Esophagus mucosa (tissue), 1 donor: ENCODE measurements at places on chromosomes 11 and 22.

DNA sequence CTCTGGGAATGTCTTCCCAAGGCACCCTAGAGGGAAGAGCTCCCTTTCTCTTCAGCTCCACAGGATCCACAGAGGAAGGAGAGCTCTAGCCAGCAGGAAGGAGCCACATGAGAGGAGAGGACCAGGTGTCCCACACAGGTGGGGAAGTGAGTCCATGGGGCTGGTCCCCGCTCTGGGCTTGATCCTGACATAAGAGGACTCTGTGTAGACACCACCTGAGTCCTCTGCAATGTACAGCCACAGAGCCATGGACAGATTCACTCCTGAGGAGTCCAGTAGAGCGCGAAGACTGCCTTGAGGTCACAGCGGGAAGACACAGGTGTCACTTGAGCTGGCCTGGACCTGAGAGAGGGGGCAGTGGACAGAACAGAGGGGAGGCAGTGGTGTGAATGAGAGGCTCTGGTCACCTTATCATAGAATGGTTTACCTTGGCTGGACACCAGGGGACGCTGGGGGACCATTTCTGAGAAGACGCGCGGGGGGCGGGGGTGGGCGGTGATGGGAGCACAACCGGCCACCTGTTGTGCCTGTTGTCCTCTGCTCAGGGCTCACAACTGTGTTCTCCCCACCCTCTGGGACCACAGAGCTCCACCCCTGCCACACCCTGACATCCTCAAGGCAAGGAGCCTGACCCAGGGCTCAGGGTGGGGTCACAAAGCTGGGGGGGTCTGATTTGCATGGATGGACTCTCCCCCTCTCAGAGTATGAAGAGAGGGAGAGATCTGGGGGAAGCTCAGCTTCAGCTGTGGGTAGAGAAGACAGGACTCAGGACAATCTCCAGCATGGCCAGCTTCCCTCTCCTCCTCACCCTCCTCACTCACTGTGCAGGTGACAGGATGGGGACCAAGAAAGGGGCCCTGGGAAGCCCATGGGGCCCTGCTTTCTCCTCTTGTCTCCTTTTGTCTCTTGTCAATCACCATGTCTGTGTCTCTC is 128.2 kb downstream of the ZNF280B start:
- peak; percentile 68 for ATAC-seq

DNA sequence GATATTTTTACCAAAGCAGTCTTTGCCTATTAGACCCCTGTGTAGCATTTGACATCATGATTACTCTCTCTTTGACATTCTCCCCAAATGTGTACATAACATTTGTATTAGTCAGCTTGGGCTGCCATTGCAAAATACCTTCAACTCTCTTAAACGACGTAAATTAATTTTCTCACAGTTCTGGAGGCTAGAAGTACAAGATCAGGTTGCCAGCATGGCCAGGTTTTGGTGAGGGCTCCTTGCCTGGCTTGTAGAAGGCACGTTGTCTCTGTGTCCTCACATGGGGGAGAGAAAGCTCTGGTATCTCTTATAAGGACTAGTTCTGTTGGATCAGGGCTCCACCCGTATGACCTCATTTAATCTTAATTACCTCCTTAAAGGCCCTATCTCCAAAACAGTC is 12.3 kb upstream of the DLAT start:
- no peak for ATAC-seq

DNA sequence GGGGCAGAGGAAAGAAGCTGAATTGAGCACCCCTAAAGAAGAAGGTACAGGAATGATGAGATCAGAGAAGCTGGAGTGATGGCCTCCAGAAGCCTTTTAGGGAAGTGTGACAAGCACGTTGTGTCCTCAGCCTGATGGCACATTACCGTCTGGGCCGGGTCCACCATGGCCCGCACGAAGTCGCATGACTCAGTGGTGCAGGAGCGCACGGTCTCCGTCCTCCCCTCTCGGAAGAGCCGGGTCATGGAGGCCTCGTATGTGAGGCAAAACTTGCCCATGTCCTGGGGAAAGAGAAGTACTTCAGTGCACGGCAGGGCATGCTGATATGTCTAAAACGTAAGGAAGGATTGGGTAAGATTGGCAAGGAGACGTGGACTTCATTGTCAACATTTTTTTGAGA is 11.2 kb upstream of the TESMIN start:
- no peak for ATAC-seq

GRCh38 chr22:45318558-45319323 is 9.0 kb downstream of the FAM118A start:
- no peak for ATAC-seq

- peak; percentile 18 for ATAC-seq
These were observed at the start of gene IRAG1 for GRCh38 chr11:10693509-10694081. IRAG1 (minus strand) TSS chr11:10693755; CDS start chr11:10693602, 153 bp downstream.

- ATAC-seq, result peak; percentile 88
These were observed 8.4 kb downstream of the DAGLA start for GRCh38 chr11:61688365-61689163.

- ATAC-seq, result no peak
These were observed 20.3 kb downstream of the DERL3 start for GRCh38 chr22:23818541-23818940.

DNA sequence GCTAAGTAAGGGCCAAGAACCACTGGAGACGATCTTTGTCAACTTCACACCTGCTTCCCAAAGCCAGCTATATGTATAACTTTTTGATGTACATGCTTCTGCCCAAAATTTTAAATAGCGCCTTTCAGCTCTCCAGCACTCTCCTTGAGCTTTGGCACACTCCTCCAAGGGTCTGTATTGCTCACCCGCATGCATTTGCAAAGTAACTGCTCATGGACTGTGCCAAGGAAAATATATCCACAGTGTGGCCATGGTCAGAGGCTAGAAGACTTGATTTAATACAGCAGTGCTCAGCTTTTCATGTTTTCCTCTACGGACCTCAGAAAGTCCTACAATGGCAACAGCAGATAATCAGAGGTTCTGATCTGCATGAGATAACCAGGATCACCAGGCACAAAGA is 550.1 kb downstream of the SOX6 start:
- no peak for ATAC-seq

- no peak for ATAC-seq
These were observed 32.4 kb downstream of the MCM5 start for GRCh38 chr22:35432228-35432905.

GRCh38 chr11:33315822-33316221 is 58.6 kb downstream of the HIPK3 start:
- no peak for ATAC-seq

- ATAC-seq, result peak; percentile 53
These were observed 10.5 kb downstream of the AASDHPPT start for GRCh38 chr11:106087815-106088435.

GRCh38 chr11:57116654-57117053 is 65.1 kb upstream of the LRRC55 start:
- peak; percentile 66 for ATAC-seq

DNA sequence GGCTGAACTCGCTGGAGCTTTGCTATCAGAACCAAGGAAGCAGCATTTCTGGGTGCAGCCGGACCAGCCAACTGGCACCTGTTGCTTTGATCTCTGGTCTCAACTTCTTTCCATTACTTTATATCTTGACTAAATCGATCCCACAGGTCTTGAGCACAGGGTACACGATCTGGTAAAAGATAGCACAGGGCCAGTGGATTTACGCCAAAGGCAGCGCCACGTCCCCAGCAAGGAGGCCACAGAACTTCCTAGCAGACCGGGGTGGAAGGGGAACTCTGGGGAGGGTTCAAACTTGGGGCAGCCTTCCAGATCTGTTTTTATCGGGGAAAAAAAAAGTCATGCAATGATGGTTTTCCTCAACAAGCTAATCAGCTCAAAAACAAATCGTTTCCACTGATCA is 14.0 kb downstream of the VPS37C start:
- ATAC-seq, result no peak

DNA sequence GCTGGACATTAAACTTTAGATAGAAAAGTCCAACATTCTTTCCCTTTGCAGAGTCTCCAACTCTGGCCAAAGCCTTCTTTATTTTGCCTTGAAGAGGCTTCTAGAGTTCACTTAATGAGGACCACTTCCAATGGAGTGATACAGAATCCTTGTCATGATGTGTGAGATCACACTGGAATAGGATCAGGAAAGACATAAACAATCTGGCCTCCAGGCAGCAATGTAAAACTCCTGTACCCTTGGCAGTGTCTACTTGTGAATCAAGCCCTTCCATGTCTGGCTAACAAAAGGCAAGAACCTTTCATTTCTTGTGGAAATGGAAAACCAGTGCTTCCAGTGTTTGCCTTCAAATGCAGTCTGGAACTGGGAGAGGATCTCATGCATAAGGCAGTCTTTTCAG is 56.5 kb upstream of the FIBIN start:
- ATAC-seq, result no peak

DNA sequence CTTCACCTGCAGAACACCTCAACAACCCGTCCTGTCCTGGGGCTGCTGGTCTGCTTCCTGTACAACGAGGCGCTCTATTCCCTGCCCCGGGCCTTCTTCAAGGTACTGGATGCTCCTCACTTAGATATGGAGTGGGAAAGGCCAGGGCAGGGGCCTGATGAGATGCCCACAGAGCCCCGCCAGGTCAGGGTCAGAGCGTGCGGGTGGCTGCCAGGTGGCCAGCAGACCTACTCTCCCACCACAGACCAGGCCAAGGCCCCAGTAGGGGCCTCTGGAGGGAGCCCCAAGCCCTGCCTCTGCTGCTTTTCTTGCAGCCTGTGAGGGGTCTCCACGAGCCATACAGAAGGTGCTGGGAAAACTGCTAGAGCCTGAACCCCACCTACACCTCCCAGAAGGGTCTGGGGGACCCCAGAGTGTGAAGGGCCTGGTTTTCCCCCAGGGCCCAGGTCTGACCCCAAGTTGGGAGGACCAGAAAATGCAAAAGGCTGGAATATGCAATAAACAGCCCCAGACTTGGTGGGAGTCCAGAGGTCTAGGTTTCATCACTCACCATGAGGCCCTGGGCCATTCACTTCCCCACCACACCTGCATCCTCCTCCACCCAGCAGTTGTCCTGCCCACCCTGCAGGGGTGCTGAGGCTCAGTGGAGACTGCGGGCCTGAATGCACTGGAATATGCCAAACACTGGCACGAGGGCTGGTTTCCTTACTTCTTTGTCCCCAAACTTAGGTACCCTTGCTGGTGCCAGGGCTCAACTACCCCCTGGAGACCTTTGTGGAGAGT is 14.7 kb downstream of the ZDHHC24 start:
- ATAC-seq, result peak; percentile 8

- no peak for ATAC-seq
These were observed 184.9 kb downstream of the SBF2 start for GRCh38 chr11:10108915-10109680.

DNA sequence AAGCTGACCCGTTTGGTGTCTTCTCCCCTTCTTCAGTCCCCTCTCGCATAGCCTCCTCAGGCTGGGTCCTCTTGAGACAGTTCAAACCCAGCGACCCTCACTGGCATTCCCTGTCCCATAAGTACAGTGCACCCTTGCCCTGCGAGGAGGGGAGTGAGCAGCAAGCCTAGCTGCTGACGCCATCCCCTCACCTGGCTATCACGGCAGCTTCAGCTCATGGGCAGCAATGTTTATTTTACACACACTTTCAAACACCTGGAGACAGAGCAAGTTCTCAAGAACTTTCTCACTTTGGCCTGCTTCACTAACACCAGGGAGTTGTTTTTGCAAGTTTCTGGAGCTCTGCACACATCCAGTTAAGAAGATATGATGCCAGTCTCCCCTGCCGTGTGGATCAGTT is 189.6 kb upstream of the E2F8 start:
- ATAC-seq, result no peak

DNA sequence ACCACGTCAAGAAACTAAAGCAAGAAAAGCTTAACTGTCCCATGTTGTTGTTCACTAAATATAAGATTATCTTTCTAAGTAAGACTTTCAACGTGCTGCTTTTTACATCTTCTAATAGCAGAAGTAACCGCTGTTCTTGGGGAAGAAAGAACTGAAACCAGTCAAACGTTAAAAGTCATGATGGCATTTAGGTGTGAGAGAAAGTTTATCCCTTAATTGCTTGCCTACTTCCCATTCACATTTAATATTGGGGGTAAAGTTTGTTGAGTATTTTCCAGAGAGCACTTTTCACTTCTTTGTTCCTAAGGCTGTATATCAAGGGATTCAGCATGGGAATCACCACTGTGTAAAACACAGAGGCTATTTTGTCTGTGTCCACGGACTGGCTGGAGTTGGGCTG is 970 bp downstream of the OR5B21 start:
- no peak for ATAC-seq

- no peak for ATAC-seq
These were observed 90.5 kb upstream of the DBX1 start for GRCh38 chr11:20250644-20251247.

DNA sequence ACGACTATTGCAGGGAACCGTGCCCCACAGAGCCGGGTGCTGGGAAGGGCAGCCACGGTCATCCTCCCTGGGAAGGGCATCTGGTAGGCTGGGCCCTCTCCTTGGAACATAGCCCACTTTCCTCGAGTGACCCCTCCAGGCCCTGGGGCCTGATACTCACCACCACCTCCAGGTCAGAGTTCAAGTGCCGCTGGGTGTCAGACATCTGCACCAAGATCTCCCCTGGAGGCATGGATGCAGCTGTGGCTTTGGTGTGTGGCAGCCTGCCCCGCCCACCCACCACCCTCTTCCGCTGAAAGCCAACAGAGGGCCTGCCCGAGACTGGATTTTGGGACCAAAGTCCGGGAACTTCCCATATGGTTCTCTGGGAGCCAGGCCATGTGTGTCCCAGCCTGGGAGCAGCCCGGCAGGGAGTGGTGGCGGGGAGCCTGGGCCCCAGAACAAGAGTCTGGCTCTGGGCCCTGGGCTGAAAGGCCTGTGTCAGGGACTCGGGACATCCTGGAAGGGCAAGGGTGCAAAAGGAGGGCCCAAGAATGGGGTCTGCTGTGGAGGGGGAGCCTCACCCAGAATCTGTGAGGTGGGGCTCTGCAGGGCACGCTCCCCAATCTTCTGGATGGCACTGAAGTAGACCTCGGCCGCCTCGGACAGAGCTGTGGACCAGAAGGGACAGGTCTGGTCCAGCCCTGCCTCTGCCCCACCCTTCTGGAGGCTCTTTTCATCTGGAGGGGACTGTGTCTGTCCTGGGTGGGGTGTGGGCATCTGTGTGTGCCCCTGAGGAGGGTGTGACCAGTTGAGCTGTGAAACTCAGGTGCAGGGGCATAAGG is 2.6 kb downstream of the BAIAP2L2 start:
- ATAC-seq, result no peak

DNA sequence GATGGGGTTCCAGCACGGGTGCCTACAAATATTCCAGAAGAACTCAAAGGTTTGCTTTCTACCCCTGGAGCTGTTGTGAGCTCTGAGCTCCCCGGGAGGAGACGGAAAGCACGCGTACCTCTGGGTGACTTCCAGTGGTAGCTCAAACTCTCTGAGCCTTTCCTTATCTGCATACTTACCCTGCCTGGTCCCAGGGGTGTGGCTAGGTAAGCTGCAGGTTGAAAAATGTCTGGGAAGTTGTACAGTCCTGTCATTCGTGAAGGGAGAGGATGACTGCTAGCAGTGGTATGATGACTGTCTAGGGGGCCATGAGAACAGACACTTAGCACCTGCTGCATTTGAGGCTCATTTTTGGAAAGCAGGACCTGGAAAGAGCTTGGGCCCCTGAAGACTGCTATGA is 111.5 kb downstream of the DSCAML1 start:
- ATAC-seq, result no peak

- ATAC-seq, result no peak
These were observed 9.0 kb downstream of the FAM76B start for GRCh38 chr11:95780544-95780943.
